ENCODE measurements at places on chromosomes 3 and 15.

DNA sequence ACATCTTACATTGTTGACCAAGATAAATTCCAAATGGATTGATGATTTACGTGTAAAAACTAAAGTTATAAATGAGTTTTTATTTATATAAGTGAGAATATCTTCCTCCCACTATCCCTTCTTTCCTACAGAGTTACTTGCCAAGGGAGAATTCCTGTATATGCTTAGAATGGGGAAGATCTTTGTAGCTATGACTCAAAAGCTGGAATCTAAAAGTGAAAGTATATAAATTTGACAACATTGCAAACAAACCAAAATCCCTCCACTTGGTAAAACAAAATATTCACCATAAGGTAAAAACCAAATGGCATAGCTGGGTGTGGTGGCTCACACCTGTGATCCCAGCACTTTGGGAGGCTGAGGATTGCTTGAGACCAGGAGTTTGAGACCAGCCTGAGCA lies 52.7 kb upstream of the GCNT3 start:
- DNase-seq: no peak

DNA sequence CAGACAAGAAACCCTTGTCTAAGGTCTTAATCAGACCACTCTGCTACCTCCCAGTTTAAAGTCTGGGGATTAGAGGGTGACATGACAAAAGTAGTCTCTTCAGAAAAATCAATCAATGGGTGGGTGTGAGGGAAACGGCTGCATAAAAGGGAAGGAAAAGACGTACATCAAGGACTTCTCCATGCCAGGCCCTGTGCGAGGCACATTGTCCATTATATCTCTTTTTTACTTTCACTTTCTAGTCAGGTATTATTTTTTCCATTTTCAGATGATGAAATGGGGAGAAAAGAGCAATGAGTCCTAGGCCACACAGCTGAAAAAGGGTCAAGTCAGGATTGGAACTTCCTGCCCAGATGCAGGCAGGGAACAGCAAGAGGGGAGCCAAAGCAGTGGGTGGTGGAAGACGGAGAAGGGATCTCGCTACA lies 4.6 kb upstream of the CX3CR1 start:
- no peak for DNase-seq

GRCh38 chr15:35330048-35330695 lies 215.8 kb downstream of the DPH6 start:
- no peak for DNase-seq

DNA sequence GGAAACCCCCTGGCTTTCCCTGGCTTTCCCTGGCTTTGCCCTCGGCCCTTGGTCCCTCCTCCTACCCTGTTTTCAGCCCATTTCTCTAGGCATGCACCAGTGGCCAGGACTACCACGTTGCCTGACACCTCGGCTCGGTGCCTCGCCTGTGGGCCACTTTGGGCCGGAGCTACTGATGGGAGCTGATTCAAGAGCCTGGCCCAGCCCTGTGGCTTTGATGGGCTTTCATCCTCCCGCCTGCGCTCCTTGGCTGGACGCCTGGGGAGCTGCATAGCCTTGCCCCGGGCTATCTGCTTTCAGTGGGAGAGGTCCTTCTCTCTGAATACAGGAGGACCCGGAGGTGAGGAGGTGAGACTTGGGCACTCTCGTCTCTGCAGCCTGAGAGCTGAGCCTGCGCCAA lies 192.7 kb upstream of the HES1 start:
- no peak for DNase-seq

- no peak for DNase-seq
These were observed 491 bp upstream of the ZNF774 start for GRCh38 chr15:90351479-90352106.

Data from common myeloid progenitor, CD34-positive (primary cell).